ENCODE measurements at places on chromosomes 1 and 21.

DNA sequence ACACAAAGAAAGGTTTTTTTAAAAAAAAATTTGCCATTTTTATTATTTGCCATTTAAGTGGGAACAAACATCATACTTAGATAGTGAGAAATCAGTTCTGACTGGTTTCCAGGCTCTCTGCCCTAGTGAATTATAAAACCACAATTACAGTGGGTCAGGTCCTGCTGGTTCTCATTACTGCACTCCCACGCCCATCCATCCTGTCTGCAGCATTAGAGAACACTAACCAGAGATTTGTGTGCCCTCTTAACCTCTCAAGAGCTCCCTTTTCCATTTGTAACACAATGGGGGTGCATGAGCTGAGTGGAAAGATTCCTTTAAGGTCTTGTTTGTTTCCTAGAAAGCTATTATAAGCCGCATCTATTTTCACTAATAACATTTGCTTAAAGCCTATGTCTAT lies 489.3 kb downstream of the AMY1C start:
- no peak for DNase-seq

- DNase-seq, result no peak
Observed at GRCh38 chr1:185568155-185569123, 165.8 kb upstream of the HMCN1 start.

GRCh38 chr1:246492611-246493245 lies 14.4 kb downstream of the SMYD3 start:
- peak; percentile 64 for DNase-seq

DNA sequence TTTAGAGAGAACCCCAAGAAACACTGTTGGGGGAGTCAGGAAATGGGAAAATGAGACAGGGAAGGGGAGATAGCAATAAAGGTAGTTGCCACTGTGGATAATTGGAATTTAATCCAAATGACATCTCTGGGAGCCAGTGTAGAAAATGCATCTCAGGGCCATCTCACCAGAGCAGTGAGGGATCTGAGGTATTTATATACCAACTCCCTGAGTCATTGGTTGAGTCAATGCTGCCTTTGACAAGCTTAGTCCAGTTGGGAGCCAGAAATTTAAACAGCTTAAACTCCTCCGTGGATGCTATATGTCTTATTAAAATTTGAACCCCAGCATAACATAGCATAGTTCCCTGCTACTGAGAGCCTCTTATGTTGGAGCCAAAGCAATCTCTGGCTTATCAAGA lies 140.3 kb downstream of the SLC30A10 start:
- DNase-seq, result no peak

DNA sequence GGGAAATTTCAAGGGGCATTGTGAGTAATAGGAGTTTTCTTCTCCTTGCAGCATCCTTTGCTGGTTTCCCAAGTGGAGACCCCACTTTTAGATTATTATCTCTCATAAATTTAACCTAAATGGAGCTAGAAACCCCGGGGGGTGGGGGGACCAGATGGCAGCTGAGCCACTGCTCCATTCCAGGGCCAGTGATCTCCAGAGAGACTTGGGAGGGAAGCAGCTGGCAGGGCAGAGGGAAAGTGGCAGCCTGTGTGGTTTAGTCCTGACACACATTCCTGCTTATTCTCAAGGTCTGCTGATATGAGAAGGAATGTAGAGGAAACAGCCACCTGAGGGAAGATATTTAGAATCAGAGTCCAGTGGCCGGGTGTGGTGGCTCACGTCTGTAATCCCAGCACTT lies 16.3 kb downstream of the PCP4L1 start:
- no peak for DNase-seq

DNA sequence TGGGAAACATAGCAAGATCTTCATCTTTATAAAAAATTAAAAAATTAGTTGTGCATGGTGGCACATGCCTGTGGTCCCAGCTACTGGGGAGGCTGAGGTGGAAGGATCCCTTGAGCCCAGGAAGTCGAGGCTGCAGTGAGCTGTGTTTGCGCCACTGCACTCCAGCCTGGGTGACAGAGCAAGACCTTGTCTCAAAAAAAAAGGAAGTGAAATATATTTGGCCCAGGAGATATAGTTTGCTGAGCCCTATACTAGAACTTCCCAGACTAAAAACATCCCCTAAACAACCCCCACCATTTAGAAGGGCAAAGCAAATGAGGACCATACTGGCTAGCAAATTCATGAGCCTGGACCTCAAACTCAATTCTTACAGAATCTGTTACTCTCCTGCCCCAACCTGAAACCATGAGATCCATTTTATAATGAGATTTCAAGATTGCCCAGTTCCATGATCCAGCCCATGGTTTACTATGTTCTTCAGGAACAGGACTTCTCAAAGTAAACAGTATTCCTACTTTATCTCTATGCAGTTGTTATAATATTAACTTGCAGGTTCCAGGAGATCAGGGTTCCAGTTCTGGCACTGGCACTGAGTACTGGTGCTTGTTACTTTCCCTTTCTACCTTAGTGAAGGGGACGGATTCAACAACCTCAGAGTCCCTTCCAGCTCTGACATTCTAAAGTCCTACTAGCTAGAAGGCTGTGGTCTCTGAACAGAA lies 48.9 kb upstream of the TADA1 start:
- no peak for DNase-seq

Data from NCI-H510A treated with DMSO at 0.1 percent for 48 hours (cell line).